ENCODE measurements at places on chromosomes 2 and 18.

GRCh38 chr2:72330652-72331051 lies 183.0 kb upstream of the CYP26B1 start:
- DNase-seq = no peak

GRCh38 chr2:35522450-35522849 lies 833.1 kb upstream of the CRIM1 start:
- no peak for DNase-seq

DNA sequence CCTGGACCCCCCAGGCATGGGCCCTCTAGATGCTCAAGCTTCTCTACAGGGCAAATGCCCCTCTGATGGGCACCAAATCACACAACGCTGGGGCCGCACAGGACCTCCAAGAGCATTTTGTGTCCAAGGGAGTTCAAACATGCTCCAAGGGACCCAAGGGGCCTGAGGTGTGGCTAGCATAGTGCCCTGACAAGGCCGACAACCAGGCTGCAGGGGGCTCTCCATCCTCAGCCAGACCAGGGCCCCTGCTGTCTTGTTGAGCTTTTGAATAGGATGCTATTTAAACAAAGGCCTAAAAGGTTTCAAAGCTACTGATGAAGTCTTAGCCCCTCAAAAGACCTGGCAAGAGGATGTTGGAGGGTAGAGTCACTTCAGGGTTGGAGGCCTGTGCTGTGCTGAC lies 33.1 kb downstream of the EN1 start:
- no peak for DNase-seq

DNA sequence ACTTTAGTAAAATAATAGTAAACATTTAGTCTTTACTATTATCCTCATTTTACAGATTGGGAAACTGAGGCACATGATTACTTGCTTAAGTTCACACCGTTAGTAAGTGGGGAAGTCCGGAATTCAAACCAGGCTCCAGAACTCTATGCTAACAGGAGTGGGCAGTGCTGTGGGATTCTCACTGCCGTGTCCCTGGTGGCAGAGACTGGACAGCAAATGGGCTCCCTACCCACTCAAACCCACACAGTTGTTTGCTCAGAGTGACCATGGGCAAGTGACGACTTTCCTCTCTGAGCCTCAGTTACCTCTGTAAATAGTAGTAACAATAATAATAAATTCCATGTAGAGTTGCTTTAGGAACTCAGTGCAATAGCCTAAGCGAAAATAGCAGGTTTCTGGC lies 24.0 kb downstream of the MAIP1 start:
- no peak for DNase-seq

DNA sequence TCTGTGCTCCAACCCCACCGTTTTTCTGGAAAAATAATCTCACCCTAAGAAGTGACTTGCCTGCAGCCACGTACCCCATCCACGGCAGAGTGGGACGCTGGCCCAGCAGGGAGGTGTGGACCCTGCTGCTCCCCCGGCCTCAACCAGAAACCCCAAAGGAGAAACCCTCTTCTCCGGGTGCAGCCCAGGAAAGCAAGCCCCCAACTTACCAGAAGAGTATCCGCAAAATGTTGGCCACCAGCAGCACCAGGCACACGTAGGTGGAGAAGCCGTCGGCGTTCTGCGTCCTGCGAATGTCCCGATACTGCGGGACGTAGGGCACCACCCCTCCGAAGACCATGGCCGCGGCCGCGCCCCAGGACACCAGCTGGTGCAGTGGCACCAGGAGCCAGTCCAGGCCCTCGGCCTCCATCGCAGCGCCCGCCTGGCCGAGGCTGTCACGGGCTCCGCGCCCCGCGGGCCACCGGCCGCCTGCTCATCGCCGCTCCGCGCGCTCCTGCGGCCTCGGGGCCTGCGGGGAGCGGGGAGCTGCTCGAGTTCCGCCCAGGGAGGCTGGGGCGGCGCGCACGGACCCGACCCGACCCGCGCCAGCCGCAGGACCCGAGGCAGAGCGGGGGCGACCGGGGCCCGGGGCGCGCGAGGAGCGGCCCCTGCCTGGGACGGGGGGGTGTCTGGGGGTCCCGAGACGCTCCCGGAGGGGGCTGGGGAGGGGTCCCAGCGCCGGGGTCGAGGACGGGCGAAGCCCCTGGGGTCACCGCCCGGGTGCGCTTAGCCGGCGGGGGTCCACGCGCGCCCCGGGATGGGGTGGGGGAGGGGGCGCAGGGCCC lies 725 bp downstream of the SLC66A2 start:
- no peak for DNase-seq

DNA sequence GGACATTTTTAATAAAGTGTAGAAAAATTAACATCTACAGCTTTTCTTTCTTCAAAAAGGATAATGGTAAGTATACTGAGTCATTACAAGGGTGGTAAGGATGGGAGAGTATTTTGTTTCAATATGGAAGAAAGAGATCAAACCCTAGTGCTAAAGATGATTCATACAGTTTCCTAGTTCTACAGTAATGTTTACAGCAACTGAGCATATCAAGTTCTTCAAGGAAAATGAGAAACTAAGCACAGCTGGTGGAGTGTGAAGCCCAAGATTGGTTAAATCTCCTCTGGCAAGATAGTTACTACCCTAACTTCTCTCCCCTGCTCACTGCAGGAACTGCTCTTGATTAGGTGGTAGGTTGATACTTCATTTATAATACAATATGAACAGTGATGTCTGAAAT lies 467.5 kb downstream of the XIRP2 start:
- no peak for DNase-seq

GRCh38 chr2:53111004-53111403 lies 656.6 kb upstream of the CHAC2 start:
- no peak for DNase-seq

- DNase-seq = no peak
Measured at GRCh38 chr2:65969161-65969560, 465.8 kb upstream of the MEIS1 start.

DNA sequence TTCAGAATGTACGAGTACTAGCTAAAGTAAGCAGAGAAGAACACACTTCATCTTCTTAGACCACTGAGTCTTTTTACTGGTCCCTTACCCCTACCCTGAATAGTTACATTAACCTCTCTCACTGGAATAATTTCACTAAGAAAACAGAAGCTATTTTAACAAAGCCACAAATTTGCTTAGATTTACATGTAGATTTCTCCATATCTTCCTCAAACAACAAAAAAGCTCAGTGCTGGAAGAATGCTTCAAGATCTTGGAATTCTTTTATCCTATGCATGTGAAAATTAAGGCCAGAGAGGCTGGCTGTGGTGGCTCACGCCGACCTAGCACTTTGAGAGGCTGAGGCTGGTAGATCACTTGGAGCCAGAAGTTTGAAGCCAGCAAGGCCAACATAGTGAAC lies 35.2 kb downstream of the MOGAT1 start:
- no peak for DNase-seq

DNA sequence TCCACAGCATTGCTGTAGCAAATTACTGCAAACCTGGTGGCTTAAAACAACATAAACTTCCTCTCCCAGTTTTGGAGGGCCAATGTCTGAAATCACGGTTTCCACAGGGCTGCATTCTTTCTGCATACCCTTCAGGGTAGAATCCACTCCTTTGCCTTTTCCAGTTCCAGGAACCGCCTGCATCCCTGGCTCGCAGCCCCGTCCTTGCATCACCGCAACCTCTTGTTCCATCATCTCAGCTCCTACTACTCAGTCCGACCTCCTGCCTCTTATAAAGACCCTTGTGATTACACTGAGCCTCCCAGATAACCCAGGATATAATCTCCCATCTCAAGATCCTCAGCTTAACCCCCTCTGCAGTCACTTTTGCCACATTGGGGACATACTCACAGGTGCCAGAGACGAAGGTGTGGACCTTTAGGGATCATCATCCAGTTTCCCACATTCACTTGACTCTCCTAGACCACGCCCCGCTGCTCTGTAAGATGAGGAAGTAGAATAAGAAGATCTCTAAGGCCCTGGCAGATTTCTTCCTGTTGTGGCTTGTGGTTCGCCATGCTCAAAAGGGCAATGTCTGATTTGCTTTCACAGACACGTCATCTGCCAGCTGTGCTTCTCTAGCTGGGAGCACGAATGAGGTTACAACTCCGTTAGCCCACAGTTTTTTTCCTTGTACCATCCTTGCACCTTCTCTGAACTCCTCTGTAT lies 103.6 kb upstream of the AGAP1 start:
- no peak for DNase-seq

DNA sequence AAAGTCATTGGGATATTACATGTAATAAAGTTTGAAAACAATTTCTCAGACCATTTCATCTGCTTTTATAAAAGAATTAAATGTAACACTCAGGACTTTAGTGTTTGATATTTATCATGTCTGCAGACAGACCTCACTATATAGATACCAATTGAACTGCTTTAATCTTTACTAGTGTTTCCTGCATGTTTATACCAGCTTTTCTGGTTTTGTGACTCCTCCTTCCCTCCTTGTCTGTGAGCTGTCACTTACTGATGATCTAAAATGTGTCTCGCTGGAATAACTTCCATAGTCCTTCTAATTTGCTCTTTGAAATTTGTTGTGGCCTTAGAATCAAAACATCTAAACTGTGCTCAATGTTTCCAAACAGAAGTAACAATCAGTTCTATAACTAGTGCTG lies 71.3 kb upstream of the TWSG1 start:
- DNase-seq = no peak

DNA sequence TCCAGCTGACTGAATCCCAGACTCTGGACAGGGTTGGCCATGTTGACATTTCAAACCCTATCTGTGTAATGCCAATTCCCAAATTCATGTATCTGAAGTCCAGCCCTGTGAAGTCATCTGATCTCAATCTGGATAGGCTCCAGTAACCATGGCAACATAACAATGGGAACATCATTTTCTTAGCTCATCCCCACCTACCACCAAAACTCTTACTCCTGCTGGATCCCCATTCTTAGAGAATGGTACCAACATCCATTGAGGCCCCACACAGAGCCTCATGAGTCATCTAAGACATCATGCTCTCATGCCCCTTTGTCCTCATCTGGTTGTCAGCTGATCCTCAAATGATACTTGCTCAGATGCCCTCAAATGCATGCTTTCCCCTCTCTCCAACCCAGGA lies 58.9 kb upstream of the TEX51 start:
- DNase-seq = no peak

DNA sequence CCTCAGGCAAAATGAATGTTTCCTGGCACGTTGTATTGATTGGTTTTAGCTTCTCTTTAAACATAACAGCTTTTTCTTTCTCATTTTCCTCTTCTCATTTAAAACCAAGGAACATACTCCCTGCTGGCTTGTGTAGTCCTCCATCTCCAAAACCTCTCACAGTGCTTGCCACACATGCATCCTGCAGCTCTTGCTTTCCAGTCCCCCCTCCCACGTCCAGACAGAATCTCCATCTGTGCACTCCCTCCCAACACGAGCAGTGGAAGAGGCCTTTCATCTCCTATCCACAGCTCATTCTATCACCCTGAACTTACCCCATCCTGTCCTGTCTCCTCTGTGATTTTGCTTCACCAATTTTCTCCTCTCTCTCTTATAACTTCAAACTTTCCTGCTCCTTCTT lies 99.6 kb upstream of the THSD7B start:
- no peak for DNase-seq

GRCh38 chr2:69143748-69144360 lies 130.9 kb downstream of the ANTXR1 start:
- DNase-seq = no peak

DNA sequence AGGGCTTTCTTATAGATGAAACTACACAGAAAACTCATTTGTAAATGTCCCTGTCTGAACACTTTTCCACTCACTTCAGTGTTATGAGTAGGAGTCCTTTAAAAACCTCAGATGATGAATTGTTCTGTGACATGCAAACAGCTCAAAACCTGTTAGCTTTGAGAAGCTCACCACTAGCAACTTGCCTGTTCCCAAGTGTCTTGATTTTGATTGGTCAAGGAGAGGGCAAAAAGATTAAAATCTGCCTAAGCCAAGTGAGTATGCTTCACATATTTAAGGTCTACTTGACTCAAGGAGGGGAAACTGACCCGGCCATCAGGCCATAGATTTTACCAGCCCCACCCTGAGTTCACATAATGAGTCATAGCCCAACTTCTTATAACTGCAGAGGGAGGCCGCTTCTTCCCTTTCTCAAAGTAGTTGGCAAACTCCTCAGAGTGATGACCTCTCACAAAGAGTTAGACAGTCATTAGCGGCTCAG lies 45.2 kb upstream of the MEIS1 start:
- DNase-seq = no peak

GRCh38 chr18:44887227-44887631 lies 206.5 kb downstream of the SETBP1 start:
- DNase-seq = no peak

DNA sequence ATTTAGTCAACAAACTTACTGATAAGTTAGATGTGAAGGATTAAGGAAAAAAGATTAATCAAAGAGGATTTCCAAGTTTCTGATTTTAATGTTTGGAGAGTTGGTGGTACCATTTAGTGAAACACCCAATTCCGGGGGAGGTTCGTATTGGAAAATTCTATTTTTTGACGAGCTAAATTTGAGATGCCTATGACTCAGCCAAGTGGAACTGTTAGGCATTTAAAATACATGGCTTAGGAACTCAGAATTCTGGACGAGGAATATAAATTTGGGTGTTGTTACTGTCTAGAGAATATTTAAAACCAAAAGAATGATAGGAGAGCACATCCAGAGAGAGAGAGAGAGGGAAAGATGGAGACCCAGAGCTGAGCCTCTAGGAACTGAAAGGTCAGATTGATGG lies 103.6 kb downstream of the TMX3 start:
- DNase-seq = no peak

DNA sequence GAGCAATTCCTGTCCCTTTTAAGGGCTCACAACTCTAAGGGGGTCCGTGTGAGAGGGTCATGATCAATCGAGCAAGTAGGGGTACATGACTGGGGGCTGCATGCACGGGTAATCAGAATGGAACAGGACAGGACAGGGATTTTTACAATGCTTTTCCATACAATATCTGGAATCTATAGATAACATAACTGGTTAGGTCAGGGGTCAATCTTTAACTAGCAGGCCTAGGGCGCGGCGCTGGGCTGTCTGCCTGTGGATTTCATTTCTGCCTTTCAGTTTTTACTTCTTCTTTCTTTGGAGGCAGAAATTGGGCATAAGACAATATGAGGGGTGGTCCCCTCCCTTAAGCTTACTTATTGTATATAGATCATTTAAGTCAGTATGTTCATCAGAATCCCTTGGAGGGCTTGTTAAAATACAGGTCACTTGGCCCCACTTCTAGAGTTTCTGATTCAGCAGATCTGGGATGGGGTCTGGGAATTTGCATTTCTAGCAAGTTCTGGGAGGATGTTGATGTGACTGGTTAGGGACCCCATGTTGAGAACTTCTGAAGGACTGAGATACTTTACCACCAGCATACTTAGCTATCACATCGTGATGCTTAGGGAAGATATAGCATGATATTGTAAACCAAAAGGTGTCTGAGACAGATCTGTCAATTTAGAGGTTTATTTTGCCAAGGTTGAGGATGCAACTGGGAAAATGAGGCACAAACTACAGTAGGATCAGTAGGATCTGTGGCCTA lies 2.8 kb upstream of the INPP4A start:
- DNase-seq = no peak

- DNase-seq = no peak
Measured at GRCh38 chr2:120731175-120731574, 4.5 kb upstream of the GLI2 start.

- no peak for DNase-seq
Measured at GRCh38 chr2:220348206-220348605, 720.8 kb downstream of the SLC4A3 start.

Measured in HuH-7.5 (cell line).